Tibial nerve (tissue), 4 donors: ENCODE measurements at places on chromosomes 3 and 15. TPM values are rescaled to one million over a fixed set of nuclear protein-coding genes. Genes with fewer than 3 reads are reported as not detected.

DNA sequence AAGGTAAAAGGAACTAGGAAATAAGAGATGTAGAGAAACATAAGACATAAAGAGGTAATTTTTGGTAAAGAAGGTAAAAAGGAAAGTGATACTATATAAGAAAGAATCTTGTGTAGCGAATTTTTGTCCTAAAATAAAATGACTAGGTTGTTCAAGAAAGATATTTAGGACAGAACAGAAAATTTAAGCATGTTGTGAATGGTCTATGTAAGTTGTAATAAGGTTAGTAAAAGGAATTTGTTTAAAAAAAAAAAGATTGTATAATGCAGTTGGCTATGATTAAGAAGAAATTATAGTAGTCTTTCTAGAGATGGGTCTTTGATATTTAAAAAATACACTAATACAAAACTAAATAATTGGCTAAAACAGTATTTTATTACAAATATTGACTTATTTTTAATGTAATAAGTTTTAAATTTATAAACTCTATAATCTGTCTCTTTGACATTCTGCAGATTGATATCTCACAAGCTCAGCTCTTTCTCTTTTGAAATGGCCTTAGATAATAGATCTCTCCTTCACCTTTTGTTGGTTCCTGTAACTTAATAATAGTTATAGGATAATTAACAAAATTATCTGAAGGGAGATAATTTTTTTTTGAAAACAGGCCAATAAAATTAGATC lies 3.7 kb upstream of the SLC41A3 start:
- DNase-seq: no peak
- H3K27ac ChIP-seq: no peak overlapping the region
- no peaks in the 10 kb centered on the region for H3K27me3 ChIP-seq
- peaks cover 3% of the 10 kb centered on the region for H3K36me3 ChIP-seq
- H3K4me1 ChIP-seq: no peaks in the 10 kb centered on the region

DNA sequence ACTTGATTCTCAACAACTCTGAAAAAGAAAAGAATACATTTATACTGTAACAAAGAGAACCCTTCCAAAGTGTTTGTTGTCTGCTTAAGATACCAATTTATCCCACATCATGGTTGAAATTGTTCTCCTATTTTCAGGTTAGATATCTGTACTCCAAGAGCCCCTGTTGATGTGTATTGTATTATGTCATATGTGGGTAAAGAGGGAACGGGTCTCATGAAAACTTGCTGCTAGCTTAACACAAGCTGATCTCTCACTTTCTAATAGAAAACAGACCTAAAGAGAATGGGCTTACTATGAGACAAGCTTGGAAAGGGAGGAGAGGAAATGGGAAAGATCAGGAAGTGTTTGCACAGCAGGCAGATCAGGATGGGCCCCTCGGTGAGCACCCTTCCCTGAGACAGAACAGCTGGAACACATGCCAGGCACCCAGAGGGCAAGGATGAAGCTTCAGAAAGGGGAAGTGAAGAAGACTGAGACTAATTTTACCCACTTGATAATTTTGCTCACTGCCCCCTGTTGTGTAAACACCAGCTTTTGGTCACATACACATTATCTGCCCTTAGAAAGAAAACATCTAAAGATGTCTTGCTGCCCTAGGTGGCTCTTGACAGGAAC lies 747.9 kb upstream of the CCDC54 start:
- no peaks in the 10 kb centered on the region for H3K36me3 ChIP-seq
- no peak overlapping the region for H3K27ac ChIP-seq
- no peaks in the 10 kb centered on the region for H3K4me1 ChIP-seq
- DNase-seq: no peak

DNA sequence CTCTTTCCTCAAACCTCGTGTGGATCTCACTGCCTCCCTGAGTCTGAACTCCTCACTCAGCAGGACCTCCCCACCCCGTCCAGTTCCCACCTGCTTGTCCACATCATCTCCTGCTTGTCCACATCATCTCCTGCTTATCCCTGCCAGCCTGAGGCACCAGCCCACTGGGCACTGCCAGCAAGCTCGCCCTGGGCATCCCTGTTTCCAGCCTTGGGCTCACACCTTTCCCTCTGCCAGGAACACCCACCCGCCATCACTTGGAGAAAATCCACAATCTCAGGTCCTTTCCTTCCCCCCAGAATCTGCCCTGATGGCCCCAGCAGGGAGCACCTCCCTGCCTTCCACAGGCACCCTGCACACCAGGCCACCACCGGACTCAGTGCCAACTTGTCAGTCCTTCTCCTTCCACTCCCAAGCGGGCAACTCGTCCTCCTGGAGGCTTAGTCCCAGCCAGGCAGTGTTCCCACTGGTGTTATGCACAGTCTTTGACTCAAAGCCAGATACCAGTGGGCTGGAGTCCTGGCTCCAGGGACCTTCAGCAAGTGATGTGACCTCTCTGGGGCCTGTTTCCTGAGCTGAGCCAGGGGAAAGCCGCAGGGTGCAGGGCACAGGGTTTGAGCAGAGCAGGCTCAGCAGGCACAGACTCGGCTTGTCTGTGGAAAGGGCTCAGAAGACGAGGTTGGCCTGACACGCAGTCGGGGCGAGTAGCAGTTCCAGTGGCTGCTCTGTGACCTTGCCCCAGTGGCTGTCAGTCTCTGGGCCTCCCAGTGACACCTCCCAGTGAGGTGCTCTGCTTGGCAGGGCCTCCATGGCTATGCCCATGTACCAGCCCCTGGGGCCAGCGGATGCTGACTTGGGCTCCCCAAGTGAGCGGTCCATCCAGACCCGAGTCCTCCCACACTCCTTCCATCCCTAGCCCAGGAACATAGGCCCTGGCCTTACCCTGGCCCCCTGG lies 9.5 kb upstream of the MESP2 start:
- H3K4me3 ChIP-seq: no peak overlapping the region
- no peaks in the 10 kb centered on the region for H3K4me1 ChIP-seq
- no peak for DNase-seq
- H3K27ac ChIP-seq: no peak overlapping the region

GRCh38 chr15:25616471-25616870 lies 177.6 kb upstream of the UBE3A start:
- DNase-seq: no peak
- H3K4me3 ChIP-seq: no peak overlapping the region
- no peak overlapping the region for H3K27ac ChIP-seq
- H3K27me3 ChIP-seq: no peaks in the 10 kb centered on the region
- H3K36me3 ChIP-seq: no peaks in the 10 kb centered on the region
- no peaks in the 10 kb centered on the region for H3K4me1 ChIP-seq

The CHRNA7 gene
- 1.3 TPM for total RNA-seq

The GLDN gene
- 85.4 TPM for total RNA-seq
